ENCODE measurements at places on chromosomes 5 and 9. TPM values are rescaled to one million over a fixed set of nuclear protein-coding genes. Genes with fewer than 3 reads are reported as not detected.

GRCh38 chr5:180209137-180209581 is at the start of gene RASGEF1C:
TSS of gene RASGEF1C (minus strand) at chr5:180209211. CDS start at chr5:180138052, 71,159 bp downstream.
- peak; percentile 33 for DNase-seq

DNA sequence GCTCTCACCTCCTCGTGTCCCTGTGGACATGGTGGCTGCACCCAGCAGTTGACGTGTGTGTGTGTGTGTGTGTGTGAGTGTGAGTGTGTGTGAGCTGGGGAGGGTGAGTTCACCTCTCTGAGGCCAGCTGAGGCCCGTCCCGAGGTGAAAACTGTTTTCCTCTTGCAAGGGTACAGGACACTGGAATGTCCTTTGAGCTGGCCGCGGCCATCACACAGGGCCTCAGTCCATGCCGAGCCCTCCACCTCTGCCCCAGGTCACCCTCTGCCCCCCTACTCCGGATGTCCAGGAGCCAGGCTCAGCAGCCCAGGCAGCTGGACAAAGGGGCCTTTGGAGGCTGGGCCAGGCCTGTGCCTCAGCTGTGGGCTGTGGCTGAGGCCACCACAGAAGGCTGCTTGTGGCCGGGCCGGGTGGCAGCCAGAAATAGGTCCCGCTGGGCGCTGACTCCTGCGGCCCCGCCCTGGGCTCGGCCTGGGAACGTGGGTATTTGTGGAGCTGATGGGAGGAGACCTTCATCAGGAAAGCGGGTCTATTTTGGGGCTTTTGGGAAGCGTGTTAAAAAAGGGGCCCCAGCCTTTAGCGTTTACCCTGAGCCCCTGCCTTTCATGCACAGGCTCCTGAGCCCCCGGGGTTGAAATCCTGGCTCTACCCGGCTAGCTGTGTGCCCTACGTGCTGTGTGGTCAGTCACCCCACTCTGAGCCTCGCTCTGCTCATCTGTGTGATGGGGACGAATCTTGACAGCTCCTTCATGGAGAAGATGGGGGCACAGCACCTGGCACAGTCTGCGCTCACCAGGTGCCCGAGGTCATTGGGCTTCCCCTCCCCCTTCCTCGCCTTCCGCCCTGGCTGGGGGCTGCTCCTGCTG is 75.1 kb upstream of the IER5L start:
- no peak for DNase-seq

DNA sequence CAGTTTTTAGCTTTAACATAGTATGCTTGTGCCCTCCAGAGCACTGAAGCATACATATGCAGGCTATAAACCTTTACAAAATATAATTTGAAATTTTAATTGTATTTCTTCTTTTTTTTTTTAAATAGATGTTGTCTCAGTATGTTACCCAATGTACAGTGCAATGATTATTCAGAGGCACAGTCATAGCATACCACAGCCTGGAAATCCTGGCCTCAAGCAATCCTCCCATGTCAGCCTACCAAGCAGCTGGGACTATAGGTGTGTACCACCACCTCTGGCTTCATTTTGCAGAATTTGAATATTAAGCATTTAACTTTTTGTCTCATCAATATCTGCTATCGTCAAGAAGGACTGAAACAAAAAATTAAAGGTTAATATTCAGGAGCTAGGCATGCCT is 16.9 kb upstream of the ZNF782 start:
- peak; percentile 65 for DNase-seq

GRCh38 chr5:22908129-22908528 is 55.0 kb upstream of the CDH12 start:
- peak; percentile 40 for DNase-seq

- DNase-seq = no peak
Measured at GRCh38 chr9:81829195-81829882, 98.9 kb upstream of the SPATA31D4 start.

DNA sequence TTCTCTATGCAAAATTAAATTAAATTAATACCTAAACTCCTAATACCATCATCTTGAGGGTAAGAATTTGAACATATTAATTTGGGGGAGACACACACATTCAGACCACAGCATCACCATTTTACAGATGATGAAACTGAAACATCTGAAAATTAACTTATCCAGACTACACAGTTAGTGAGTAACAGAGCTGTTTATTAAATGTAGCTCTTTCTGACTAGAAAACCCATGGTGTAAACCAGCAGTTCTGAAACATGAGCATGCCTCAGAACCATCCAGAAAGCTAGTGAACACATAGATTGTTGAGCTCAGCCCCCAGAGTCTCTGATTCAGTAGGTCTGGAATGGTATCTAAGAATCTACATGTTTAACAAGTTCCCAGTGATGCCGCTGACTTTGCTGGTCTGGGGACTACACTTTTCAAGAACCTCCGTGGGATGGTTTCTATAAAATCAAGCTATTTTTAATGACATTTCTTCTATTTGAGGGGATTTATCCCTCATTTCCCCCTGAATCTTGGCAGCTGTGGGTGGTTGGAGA is 113.5 kb downstream of the RORB start:
- DNase-seq = no peak

DNA sequence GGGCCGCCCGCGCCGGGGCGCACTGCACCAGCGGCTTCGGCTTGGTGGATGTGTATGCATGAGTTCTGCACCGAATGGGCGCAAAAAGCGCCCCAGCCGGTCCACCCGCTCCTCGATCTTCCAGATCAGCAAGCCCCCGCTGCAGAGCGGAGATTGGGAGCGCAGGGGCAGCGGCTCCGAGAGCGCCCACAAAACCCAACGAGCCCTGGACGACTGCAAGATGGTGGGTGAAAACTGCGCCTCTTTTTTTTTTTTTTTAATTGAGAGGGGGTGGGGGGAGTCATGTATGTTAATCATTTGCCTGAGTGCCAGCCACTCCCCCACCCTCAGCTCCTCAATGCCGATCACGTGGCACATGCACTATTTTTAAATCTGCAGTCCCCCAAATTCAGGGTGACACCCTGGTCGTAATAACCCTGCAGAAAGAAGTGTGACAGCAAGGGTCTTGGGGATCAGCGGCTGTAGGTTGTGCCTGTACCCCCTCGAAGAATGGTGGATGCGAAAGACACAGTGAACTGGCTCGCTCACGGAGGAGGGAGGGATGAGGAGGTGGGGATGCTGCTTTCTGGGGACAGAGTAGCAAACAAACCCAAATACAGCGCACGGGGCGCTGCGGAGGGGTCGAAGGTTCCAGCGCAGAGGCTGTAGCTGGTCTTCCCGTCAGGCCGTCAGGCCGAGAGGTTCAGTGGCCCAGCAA is 900 bp downstream of the RGS7BP start:
- no peak for DNase-seq

OCLN gene
- 38.5 TPM for total RNA-seq

GPRIN1 gene
- 8.7 TPM for total RNA-seq

PTPRD gene
- total RNA-seq = 0.33 TPM

Measured in mammary epithelial cell (primary cell).